CD8-positive, alpha-beta memory T cell (primary cell): ENCODE measurements at places on chromosomes 6 and 20.

GRCh38 chr6:138680085-138680484 is 93.5 kb upstream of the CCDC28A start:
- no peaks in the 10 kb centered on the region for H3K36me3 ChIP-seq
- no peaks in the 10 kb centered on the region for H3K4me1 ChIP-seq
- H3K27me3 ChIP-seq = no peaks in the 10 kb centered on the region
- DNase-seq = no peak

DNA sequence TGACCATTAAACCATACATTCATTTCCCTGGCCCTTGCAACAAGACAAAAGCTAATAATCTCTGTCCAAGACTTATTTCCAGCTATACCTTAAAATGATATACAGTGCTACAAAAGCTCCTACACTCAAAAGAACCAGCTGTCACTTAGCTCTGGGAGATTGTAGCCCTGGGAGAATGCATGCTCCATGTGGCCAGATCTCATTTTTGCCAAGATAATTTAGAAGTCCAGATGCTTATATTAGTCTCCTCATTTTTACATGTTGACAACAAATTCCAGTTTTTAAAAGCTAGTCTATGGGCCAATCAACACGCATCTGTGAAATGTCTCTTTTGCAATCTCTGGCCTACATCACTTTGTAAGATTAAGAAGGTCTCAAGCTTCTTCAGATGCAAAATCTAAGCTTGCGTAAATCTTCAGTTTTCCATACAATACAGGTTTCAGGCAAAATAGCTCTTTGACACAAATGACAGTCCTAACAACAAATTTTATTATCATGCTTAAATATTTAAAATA is 27.1 kb downstream of the TASP1 start:
- no peaks in the 10 kb centered on the region for H3K4me1 ChIP-seq
- no peaks in the 10 kb centered on the region for H3K27me3 ChIP-seq
- H3K4me3 ChIP-seq = no peak overlapping the region
- no peak overlapping the region for H3K27ac ChIP-seq

DNA sequence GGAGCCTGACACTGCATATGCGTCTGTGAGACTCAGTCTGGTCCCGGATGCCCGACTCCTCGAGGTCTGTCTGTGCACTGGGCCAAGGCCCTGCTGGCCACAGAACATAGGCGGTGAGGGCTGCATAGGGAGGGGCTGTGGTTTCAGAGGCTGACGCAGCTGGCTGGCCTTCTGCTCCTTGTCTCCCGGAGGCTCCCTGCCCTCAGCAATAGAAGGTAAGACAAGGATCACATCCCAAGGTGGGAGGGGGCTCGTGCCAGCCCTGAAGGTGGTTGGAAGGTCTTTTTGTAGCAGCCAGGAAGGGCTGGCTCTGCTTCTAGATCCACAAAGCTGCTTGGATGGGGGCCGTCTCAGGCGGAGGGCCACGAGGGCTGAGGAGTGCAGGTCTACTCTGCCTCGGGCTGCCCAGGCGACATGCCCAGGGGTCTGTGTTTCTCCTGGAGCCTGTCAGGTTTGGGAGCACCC is 239.8 kb upstream of the SULF2 start:
- no peaks in the 10 kb centered on the region for H3K4me1 ChIP-seq
- no peak overlapping the region for H3K4me3 ChIP-seq
- no peak for DNase-seq
- no peak overlapping the region for H3K27ac ChIP-seq
- no peaks in the 10 kb centered on the region for H3K27me3 ChIP-seq

DNA sequence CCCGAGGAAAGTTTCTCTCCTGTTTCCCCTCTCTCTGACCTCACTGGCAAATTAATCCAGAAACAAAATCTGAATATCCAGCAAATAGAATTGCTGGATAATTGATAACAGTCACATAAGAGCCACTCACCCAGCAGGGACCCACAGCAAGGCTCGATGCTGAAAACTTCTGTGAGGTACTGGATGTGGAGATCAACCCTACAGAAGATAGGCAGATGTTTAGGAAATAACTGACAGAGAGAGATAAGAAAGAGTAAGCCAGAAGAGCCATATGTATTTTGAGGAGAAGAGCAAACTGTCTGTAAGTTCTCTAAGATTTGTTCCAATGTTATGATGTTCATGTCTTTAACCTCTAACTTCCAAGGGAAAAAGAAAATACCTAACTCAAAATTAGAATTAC is 59.7 kb downstream of the PKHD1 start:
- H3K36me3 ChIP-seq = no peaks in the 10 kb centered on the region
- H3K27me3 ChIP-seq = no peaks in the 10 kb centered on the region
- H3K4me3 ChIP-seq = no peak overlapping the region
- H3K27ac ChIP-seq = no peak overlapping the region
- DNase-seq = no peak

GRCh38 chr6:83127258-83127657 is 59.8 kb downstream of the DOP1A start:
- H3K27me3 ChIP-seq = no peaks in the 10 kb centered on the region
- H3K36me3 ChIP-seq = peaks cover 18% of the 10 kb centered on the region
- H3K27ac ChIP-seq = no peak overlapping the region
